NCI-H774 (cell line): ENCODE measurements at places on chromosomes 16 and 17.

- no peak for DNase-seq
Observed at GRCh38 chr17:13306310-13306962, 288.6 kb upstream of the ELAC2 start.

- DNase-seq, result no peak
Observed at GRCh38 chr17:61520897-61521296, 68.7 kb downstream of the TBX4 start.

GRCh38 chr16:72481419-72481818 lies 309.5 kb upstream of the PMFBP1 start:
- no peak for DNase-seq

GRCh38 chr17:55398689-55399088 lies 22.9 kb downstream of the MMD start:
- DNase-seq, result no peak

GRCh38 chr17:62652251-62653001 lies 25.0 kb downstream of the MRC2 start:
- peak; percentile 86 for DNase-seq

DNA sequence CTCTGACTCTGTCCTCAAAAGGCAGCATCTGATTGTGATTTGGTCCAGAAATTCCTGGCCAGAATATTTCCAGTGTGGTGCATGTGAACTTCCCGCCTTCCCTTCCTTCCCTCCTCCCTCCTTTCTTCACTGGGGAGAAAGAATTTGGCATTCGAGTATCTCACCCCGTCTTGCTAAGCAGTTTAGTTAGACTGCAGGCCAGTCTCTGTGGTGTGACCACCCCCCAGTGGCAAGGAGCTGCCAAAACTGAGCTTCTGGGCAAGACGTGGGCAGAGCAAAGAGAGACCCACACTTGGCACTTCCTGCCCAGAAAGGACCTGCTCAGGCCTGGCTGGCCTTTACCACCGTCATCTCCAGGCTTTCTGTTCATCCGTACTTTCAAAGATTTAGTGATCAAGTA lies 36.4 kb downstream of the SNX20 start:
- no peak for DNase-seq

DNA sequence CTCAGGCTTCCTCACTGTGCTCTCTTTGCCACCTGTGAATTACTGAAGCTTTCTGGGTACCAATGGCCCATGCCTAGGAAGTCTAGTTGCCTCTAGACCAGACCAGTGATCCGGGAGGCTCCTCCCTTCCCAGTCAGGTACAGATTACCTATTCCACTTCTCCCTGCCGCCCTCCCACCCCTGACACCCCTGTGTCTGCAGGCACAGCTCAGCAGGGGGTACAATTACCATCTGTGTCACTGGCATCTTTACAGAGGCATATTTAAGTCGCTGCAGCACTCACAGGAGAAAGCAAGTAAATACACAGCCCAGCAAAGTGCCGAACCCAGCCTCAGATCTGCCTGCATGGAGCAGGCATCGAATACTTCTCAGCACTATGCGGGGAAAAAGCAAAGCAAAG lies 5.3 kb upstream of the WSCD1 start:
- no peak for DNase-seq

DNA sequence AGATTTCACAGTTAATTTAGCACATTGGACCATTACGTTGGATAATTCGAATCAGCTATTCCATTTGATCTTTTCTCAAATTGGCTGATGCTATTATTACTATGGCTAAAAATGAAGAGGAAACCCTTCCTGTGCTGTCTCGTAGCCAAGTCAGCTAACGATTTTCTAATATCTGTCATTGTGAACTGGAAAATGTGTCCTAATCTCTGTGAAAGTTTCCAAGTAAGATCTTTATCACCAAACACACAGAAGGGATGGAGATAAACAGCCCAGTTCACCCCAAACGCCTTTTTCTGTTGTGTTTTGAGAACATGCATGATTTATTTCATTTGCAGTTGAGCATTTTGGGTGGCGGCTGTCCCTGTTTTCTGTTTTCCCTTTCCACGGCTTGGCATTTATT lies 312.8 kb downstream of the FOXL1 start:
- DNase-seq, result no peak

GRCh38 chr17:66373079-66373478 lies 70.7 kb downstream of the PRKCA start:
- no peak for DNase-seq

- DNase-seq, result peak; percentile 45
Observed at GRCh38 chr17:48576479-48577309, 1.5 kb downstream of the HOXB4 start.
